Right cardiac atrium (tissue), 5 donors: ENCODE measurements at places on chromosomes 13 and 19. TPM values are rescaled to one million over a fixed set of nuclear protein-coding genes. Genes with fewer than 3 reads are reported as not detected.
A peak's percentile ranks its signal among the peaks of the same experiment; 100 is the strongest.

The PSG11 gene
- not detected for polyA plus RNA-seq

The FOSB gene
- polyA plus RNA-seq: 57.8 TPM

- peak; percentile 16 for DNase-seq
These were observed 12.4 kb upstream of the CACNG7 start for GRCh38 chr19:53896682-53897081.

- no peak for DNase-seq
These were observed 1.3 kb downstream of the BBC3 start for GRCh38 chr19:47229676-47230053.

DNA sequence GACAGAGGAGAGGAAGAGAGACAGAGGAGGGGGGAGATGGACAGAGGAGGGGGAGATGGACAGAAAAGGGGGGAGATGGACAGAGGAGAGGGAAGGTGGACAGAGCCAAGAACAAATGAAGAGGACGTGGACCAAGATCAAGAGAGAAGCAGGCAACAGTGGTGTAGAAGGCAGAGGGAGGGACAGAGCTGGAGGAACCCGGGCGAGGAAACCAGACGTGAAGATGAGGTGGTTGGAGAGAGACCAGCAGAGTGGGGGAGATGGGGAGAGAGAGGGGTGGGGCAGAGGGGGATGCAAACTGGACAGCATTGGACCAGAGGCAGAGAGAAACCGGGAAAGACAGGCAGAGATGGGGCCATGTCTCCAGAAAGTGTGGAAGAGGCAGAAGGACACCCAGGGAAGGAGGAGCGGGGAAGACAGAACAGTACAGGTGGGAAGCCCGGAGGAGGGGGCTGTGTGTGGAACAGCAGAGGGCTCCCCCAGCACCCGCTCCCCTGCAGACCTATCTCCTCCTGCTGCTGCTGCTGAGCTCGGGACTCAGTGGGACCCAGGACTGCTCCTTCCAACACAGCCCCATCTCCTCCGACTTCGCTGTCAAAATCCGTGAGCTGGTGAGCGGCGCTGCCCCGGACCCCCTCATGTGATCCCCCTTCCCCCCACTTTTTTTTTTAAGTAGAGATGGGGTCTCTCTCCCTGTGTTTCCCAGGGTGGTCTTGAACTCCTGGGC is 1.3 kb downstream of the FLT3LG start:
- DNase-seq: no peak

DNA sequence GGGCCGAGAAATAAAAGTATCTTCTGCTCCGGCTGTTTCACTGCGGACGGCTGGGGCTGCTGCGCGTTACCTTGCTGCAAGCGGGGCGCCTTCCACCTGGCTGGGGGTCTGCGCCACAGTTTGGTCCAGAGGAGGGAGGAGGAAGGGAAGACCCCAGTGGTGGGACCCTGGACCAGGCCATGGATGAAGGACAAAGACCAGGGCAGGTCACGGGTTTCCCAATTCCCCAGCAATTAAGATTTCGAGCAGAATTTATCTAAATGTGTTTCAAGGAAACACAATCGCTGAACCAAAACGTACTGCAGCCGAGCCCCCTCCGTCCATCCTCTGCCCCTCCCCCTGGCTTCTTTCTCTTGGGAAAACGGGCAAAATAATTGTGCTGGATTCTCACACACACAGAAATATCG is 2.9 kb downstream of the SOX1 start:
- no peak for DNase-seq

GRCh38 chr19:52748336-52748950 is 13.6 kb upstream of the ZNF611 start:
- DNase-seq: peak; percentile 43
